D721Med (cell line): ENCODE measurements at places on chromosomes 2 and 18.

- DNase-seq: no peak
Measured at GRCh38 chr2:162012565-162013058, 61.4 kb downstream of the DPP4 start.

- DNase-seq: no peak
Measured at GRCh38 chr2:167964650-167965413, 282.6 kb downstream of the STK39 start.

DNA sequence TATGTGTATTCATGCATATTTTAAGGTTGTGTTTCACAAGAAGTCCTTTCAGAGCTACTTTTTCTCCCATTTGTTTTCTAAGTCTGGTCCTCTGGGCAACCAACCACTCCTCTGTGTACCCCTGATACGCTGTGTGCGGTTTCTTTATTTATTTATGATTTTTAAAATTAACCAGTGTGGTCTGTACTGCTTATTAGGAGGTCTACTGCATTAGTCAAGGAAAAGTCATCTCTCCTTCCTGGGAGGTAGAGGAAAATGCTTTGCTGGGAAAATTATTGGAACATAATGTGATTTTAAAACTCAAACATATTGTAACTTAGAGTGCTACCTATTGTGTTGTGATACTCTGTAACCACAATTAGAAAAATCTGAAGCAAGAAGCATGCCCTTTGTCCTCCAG, 1404.3 kb downstream of the SUCLG1 start:
- DNase-seq: no peak

DNA sequence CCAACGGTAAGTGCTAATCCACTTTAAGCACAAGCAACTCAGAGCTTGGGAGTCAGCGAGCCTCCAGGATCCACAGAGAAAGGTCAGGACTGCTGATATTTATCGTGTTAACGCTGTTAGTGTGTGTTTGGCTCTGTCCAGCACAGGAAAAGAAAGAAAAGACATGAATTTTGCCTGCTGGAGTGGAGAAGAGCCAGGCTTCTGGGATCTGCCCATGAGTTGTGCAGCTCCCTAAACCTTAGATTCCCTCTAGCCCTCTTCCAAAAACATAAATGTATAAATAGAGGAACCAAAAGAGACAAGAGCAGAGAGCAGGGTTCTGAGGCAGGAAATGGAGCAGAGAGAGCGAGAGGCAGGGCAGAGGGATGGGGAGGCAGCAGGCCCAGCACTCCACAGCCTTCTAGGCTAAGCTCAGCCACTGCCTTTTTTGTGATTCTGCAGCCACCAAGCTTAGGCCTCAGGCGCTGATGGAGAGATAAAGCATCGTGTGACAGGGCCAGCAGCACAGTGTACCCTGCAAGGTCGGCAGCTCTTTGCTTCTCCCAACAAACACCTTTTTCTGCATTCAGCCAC, 14.5 kb upstream of the MAT2A start:
- no peak for DNase-seq

DNA sequence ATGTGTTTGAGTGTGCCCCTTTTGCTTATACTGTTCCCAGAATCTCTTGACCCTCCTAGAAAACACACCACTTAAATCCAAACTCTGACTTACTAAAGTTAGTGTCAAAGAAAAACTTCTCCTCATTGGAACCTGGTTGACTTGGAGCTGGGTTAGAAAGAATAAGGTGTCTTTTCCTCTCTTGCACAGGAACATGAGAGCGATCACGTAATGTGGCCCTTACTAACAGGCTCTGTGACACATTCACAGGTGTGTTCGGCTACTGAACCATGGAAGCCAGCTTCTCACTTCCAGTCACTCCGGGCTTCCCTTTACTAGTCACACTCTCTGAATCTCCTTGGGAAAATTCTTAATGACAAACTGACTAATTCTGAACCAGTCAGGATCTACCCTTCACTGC, 5.4 kb upstream of the POU3F3 start:
- no peak for DNase-seq

- no peak for DNase-seq
Measured at GRCh38 chr18:40937386-40937785, 1017.6 kb upstream of the PIK3C3 start.

- DNase-seq: no peak
Measured at GRCh38 chr18:21359746-21360145, 117.7 kb downstream of the GREB1L start.

- DNase-seq: no peak
Measured at GRCh38 chr2:11339508-11340083, 4.8 kb downstream of the ROCK2 start.

DNA sequence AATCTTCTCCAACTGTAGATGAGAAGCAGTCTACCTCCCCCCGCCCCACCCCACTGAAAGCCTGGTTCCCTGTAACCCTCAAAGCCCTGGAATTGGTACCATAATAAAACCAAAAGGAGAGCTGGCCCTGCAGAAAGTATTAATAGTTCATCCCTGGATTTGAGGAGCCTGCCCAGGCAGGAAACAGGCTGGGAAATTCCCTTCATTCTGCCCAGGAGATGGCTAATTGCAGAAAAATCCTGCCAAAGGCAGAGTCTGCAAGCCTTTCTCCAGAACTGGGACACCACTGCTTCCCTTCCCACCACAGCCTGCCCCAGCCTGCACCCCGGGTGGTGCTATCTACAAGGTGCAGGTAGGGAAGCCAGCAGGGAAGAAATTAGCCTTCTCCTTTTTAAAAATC, 16.3 kb downstream of the GKN2 start:
- no peak for DNase-seq

- DNase-seq: no peak
Measured at GRCh38 chr2:96534141-96534540, 2.4 kb upstream of the ARID5A start.

DNA sequence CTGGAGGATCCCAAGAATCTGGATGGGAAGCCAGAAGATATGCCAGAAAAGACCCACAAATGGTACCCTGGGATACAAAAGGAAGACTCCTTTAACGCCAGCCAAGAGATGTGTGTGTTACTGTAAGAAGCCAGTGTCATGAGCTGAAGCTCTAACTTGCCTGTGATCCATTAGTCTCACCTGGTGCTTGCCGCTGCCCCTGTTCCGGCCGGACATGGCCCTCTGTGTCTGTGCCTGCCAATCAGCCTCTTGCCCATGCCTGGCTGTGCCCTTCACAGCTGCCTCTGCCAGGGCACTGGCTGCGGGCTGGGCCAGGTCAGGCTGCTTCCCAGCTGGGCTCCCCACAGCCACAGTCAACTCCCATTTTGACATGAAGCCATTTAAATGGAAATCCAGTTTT, 55.4 kb downstream of the POU3F3 start:
- no peak for DNase-seq

GRCh38 chr2:133581010-133581760, 12.9 kb upstream of the NCKAP5 start:
- no peak for DNase-seq
